NCI-H2171 treated with DMSO at 0.1 percent for 48 hours (cell line): ENCODE measurements at places on chromosomes 6 and 20.
A peak's percentile ranks its signal among the peaks of the same experiment; 100 is the strongest.

DNA sequence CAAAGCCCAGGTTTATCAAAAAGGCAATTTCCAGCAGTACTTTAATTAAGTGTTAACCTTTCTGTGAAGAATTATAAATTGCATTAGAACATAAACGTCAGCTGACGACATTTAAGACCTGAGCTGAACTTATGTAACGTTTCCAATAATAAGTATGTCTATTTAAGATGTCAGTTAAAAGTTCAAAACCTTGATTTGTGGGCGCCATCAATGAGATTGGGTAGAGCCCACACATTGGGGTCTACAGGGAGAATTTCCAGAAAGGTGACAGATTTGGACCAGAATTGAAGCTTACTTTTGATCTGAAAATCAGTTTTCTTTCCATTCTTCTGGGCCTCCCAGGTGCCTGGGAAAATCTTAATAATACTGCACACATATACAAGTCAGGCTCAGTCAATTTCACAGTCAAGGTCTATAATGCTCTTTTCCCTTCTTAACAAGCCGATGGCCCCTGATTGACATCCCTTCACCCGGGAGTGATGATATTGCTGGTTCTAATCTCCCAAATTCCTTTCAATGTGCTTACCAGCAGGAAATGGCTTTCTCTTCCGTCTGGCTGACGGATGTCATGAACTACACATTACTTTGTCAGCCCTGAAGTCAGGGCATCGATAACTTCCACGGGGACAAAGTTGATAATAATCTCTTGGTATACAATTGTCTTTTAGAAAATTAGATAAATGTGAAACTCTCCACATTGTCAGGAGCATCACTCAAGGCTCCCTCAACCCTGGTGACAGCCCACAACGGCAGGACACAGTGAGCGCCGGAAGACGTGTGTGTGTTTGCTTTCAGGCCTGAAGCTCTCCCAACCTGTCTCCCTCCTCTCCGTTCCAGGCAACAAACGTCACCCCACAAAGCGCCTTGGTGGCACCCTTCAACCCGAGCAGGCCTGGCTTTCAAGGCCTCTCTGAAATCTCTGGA, 396.5 kb upstream of the CNR1 start:
- DNase-seq: no peak

DNA sequence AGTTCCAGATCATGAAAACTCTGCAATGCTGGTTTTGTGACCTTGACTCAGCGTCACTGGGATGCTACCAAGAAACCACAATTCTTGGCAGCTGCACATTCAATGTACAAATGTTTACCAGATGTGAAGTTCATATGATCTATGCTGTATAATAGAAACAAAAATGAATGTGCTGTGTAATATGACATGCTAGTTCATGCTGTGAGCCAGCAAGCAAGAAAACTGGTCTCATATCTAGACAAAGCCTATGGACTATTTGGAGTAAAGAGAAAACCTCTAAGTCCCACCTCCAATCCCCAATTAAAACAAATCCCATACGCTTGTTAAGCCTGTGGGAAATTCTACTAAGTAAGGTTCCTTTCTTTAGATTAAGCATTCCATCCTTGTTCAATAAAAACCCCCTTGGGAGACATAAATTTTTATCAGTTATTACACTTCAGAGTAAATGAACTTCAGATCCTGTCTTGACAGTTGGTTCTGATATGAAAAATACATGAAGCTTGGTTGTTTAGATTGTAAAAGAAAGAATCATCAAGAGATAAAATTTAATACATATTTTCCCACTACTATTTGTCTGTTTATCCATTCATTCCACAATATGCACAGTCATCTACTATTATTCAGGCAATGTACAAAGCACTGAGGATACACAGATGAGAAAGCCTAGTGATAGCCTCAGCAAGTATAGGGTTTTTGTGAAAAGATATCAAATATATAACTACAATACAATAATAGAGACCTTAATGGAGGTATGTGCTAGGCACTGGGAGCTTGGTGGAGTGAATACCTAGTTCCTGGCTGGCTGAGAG, 20.1 kb downstream of the COL21A1 start:
- no peak for DNase-seq

DNA sequence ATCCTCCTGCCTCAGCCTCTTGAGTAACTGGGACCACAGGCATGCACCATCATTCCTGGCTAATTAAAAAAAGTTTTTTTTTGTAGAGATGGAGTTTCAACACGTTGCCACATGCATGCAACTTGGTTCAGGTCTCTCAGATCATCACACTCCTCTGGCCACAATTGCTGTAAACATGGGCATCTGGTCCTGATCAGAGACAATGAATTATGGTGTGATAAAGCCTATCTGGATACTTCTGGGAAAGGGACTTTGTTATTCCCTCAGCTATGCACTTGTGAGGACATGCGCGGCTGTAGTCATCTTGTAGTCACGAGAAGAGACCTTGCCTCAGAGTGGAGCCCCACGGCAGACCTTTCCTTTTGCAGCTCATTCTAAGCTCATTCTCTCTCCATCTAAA, 210.9 kb upstream of the ZFP64 start:
- DNase-seq: no peak

GRCh38 chr20:41786158-41786557, 168.0 kb upstream of the CHD6 start:
- no peak for DNase-seq

DNA sequence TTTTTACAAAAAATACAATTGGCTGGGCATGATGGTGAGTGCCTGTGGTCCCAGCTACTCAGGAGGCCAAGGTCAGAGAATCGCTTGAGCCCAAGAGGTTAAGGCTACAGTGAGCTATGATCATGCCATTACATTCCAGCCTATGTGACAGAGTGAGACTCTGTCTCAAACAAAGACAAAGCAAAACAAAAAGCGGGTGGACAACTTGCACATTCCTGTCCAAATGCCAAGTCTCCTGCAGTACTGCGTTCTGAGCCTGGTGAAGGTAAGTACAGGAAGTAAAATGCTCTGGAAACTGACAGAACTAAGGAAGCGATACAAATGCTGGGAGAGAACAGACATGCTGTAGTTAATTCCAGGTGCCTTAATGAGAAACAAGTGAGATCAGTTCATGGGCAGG, 20.4 kb upstream of the TMEM242 start:
- no peak for DNase-seq

DNA sequence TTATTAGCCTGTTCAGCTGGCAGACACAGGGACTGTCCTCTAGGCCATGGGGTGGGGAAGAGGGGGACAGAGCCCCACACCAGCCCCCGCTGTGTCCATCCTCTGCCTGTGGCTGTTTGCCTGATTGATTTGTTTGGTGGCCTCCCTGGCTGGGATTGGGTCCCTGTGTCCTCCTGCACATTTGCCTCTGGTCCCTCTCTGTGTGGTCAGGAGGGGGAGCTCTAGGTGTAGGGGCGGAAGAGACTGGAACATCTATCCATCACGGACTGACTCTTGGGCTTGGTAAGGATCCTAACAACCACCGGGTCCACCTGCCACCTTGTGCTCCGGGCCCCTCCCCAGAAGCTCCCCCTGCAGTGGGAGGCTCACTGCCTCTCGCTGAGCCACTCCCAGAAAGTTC, 38.4 kb upstream of the CCDC167 start:
- DNase-seq: peak; percentile 30

- no peak for DNase-seq
These were observed 120.4 kb upstream of the PLCB4 start for GRCh38 chr20:8948442-8949020.

DNA sequence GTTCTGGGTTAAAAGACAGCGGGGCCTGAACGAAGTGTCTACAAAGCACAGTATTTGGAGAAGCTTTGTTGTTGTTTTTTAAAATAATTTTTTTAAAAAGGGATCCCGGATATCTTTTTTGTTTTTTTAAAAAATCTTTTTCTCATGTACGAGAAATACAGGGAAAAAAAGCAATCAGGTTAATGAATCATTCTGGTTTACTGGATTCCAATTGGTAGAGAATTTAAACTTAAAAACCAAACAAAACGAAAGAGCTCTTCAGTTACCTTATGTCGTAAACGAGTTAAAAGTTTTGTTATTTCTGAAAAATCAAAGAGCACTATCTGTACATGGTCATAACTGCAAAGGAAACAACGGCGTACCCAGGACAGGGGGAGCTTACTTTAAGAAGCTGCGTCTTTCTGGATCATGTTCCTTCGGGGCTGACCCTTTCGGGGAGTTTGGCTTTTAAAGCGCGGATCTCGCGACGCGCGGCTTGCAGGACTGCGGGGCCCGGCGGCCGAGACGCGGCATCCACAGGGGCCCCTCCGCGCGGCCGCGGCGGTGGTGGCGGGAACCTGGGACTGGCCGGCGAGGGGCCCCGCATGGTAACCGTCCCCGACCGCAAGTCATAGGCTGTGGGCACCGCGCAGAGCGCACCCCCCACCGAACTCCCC, 927 bp downstream of the IL20RA start:
- DNase-seq: peak; percentile 11

- no peak for DNase-seq
These were observed 472.0 kb downstream of the CD109 start for GRCh38 chr6:74167976-74168375.

GRCh38 chr6:137218473-137218916, 690 bp downstream of the IFNGR1 start:
- DNase-seq: peak; percentile 40

DNA sequence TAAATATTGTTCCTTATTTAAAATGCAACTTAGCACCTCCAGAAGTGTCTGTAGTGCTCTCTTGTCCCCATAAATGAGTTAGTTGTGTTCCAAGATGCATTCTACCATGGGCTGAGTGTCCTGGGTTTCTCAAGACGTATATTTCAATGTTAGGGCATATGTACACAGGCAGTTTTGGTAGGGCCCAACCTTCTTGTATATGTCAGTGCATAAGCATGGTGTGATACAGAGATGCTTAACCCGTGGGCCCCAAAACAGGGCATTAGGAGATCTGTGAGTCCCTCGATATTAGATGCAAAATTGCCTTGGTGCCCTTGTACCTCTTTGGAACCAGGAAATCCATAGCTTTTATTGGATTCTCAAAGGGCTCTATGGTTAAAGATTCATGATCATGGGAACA, 91.5 kb upstream of the HIVEP1 start:
- no peak for DNase-seq

DNA sequence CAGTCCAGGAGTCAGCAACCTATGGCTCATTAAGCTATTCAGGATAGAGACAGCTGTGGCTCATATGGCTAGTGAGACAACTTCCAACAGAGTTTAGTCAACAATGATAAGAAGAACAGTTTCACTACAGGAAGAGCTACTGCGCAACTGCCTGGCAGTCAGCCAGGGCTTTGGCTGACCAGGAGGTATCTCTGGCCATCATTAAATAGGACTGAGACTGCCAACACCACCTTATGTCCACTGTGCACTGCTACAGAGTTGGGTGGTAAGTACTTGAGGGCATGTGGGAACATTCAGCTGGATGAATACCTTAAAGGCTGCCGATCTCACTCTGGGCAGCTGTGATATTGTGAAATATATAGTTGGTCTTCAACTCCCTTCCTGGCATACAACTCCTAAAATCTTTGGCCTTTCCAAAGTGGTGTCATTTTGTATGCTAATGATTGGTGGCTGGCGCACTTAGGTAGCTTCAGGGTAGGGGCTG, 52.2 kb upstream of the FAM83C start:
- no peak for DNase-seq

GRCh38 chr6:88455317-88455716, 289.2 kb upstream of the CNR1 start:
- no peak for DNase-seq

- DNase-seq: no peak
These were observed 219.1 kb downstream of the MYLK4 start for GRCh38 chr6:2531426-2532215.

- no peak for DNase-seq
These were observed 38.1 kb upstream of the CD83 start for GRCh38 chr6:14079433-14079832.

DNA sequence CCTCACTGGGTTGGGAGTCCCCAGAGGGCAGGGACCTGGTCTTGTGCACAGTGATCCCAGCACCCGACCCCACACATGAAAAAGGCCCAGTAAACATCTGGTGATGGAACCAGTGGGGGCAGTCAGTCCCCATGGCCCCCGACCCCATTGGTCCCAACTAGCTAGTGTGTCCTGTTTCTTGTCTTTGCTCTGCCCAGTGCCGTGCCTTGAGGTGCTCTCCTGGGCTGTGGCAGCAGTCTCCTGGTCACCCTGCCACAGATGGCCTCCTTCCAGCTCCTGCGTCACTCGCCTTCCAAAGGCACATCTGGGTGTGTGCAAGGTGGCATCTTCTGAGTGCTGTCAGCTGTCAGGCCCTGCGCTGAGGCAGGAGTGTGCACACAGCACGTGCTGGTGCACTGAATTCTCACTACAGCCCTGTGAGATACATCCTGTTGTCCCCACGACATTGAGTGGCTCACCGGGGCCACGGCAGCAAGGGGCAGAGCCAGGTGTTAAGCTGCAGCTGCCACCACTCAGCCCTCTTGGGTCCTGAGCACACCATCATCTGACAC, 3.9 kb downstream of the NPEPL1 start:
- no peak for DNase-seq
